ENCODE measurements at places on chromosomes 1 and 21.
A peak's percentile ranks its signal among the peaks of the same experiment; 100 is the strongest.

- DNase-seq, result no peak
Measured at GRCh38 chr21:34736116-34736874, 67.5 kb downstream of the CLIC6 start.

- DNase-seq, result no peak
Measured at GRCh38 chr21:42571391-42572150, 57.9 kb downstream of the SLC37A1 start.

DNA sequence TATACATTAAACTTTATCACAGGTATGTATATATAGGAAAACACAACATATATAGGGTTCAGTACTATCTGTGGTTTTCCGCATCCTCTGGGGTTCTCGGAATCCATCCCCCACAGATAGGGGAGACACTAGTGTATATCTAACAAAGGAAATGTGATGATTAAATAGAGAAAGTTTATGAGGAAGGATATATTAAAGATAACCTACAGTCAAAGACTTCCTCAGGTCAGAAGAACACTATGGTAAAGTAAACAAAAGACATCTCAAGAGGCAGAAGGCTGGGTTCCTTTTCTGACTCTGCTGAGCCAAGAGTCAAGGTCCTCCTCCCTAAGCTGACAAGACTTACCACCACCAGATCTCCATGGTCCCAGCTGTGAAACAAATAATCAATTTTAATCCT, 12.1 kb downstream of the USP24 start:
- DNase-seq, result no peak

- DNase-seq, result peak; percentile 15
Measured at GRCh38 chr1:111399792-111400610, 27.5 kb downstream of the OVGP1 start.

- DNase-seq, result no peak
Measured at GRCh38 chr1:16161717-16162116, 5.8 kb upstream of the EPHA2 start.

- DNase-seq, result no peak
Measured at GRCh38 chr1:5976726-5977493, 15.3 kb downstream of the NPHP4 start.

DNA sequence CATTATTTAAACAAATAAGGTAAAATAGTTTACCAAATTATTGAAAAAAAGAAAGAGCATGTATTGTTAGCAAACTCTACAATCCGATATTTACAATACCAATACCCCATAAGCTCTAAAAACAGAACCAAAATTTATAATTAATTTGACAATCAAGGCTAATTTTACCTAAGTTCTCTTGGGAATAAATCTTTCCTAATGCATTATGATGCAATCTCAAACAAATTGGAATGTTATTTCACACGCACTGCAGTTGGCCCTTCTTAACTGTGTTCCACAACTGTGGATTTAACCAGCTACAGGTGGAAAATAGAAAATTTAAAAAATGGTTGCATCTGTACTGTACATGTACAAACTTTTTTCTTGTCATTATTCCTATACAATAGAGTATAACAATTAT, 300.1 kb downstream of the BRINP3 start:
- no peak for DNase-seq

DNA sequence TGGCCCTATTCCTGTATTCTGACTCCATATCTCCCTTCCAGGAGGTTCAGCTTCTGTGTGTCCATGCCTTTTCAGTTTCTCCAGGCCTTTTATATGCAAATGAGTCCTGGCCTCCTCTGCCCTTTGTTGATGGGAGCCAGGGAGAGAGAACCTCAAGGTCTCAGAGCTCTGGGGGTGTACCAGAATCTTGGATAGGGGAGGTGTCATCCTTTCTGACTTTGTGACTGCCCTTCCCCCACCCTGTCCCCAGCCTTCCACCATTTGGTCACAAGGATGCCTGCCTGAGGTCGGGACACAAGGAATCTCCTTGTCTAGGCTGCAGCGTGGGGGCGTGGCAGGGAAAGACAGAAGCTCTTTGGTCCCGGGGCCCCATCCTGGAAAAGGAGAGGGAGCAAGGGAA, 18.6 kb downstream of the LURAP1 start:
- no peak for DNase-seq

DNA sequence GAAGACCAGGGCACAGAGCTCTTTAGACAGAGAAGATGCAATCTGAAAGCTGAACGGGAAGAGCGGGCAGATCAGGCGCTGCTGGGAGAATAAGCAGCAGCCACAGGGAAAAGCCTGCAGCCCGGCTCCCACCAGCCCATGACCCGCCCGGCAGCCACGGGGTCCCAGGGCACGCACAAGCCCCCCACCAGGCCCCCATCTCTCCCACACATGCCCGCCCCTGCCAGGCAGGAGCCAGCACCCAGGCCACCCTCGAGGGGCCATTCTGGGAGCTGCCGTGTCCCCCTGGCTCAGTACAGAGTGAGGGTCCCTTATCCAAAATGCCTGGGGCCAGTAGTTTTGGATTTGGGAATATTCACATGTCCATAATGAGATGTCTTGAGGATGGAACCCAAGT, 16.3 kb downstream of the SLC19A1 start:
- no peak for DNase-seq

DNA sequence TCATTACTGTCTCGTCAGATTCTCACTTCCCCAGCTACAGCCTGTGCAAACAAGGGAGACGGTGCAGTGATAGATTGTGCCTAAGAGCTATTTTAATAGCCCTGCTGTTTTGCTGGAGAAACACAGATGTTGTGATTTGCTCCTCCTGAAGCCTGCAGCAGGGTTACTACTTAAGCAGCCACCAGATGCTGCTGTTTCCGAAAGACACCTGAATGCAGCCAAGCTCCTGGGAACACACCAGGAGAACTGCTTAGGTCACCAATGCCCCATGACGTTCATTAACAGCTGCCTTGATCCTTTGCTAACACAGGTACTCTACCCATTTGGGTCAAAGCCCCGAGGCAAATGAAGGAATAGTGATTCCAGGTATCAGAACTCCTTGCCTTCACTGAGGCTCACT, 411.8 kb upstream of the DAB1 start:
- DNase-seq, result no peak

GRCh38 chr1:201585901-201586300, 47.0 kb downstream of the NAV1 start:
- no peak for DNase-seq

DNA sequence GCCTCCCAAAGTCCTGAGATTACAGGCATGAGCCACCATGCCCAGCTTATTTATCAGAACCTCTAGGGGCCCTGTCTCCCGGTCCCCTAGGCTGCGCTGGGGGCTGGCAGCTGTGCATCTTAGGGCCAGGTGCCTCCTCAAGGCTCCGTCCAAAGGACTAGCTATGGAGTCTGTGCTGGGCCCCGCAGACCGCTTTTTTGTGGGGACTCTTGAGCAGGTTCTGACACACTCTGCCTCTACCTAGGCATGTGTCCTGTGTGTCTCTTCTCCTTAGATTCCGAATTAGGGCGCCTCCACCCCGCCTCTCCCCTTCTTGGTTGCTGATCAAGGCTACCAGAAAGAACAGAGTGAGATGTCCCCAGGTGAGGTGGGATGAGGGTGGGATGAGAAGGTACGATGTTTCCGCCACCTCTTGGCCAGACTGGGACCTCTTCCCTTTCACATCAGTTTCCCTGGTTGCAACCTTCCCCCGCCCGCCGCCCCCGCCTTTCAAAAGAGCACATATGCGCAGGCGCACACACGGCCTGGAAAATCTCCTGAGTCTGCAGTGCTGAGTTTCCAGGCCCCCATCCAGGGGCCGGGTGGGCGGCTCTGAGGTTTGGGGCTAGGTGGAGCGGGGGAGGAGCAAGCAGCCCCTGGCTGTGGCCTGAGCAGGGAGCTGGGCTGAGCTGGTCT, 5.0 kb upstream of the PTPN7 start:
- DNase-seq, result no peak

DNA sequence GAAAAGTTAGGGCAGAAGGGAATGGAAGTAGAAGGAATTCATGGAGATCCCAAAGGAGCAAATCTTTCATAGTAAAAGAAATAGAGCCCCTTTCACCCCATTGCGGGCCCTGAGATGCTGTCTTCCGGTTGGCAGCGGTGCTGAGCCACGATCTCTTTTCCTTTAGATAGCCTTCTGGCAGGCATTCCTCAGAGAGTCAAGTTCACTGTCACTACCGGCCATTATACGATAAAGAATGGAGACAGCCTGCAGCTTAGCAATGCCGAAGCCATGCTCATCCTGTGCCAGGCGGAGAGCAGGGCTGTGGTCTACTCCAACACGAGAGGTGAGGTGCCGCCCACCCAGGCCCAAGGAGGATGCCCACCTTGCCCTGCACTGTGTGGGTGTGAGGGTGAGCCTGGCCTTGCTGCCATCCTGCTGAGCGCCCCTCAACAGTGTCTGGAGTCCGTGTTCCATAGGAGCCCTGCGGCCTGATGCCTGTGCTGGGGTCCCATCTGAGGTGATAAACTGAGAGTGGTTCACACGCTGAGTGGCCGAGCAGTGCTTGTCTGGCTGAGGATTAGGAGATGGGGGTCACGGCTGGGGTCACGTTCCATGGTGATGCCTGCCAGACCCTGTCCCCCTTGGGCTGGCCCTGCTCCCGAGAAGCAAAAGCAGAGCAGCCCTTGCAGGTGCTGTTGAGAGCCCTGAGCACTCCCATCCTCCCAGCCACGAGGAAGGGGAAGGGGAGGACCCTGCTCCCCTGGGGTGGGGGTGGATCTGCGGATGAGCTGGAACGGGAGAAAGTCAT, 20.4 kb upstream of the PWP2 start:
- no peak for DNase-seq

GRCh38 chr1:66374561-66375111, 159.3 kb upstream of the SGIP1 start:
- DNase-seq, result peak; percentile 96

DNA sequence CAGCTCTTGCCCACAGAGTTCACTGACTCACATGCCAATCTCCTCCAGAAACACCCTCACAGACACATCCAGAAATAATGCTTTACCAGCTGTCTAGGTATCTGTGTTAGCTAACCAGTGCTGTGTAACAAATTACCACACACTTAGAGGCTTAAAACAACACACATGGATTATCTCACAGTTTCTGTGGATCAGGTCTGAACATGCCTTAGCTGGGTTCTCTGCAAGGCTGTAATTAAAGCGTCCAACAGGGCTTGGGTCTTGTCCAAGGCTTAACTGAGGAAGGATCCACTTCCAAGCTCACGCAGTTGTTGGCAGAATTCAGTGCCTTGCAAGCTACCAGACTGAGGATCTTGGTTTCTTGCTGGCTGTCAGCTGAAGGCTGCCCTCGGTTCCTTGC, 92.5 kb upstream of the RGS4 start:
- DNase-seq, result no peak

GRCh38 chr1:88462488-88463261, 221.4 kb upstream of the PKN2 start:
- DNase-seq, result no peak

GRCh38 chr1:29920316-29920715, 684.0 kb downstream of the PTPRU start:
- no peak for DNase-seq

DNA sequence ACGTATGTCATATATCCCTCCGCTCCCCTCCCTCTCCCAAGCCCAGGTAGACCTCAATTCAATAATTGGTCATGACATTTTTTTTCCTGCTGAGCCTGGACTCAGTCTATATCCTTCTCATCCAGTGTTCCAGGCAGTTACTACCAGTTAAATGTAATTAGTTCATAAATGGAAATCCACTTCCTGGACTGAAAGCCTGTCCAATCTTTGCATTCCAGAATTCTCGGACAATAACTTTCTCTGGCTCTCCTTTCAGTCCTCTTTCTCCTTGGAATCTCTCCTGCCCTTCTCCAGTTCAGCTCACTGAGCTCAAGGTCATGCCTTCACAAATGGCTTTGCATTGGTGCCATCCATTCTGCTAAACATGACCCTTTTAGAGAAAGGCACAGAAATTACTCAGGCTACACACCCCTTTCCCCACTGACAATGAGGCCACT, 34.8 kb downstream of the VWA5B1 start:
- DNase-seq, result no peak

- no peak for DNase-seq
Measured at GRCh38 chr21:34065027-34065426, 8.4 kb upstream of the MRPS6 start.
